ENCODE measurements at places on chromosomes 1 and 21. TPM values are rescaled to one million over a fixed set of nuclear protein-coding genes. Genes with fewer than 3 reads are reported as not detected.

Gene KRTAP12-3
- not detected for total RNA-seq

Gene IL6R
- 3.5 TPM for total RNA-seq

Gene OR2AK2
- total RNA-seq, result not detected

Gene IGSF5
- not detected for total RNA-seq

Data from HepG2 (cell line).